Trophoblast cell (in vitro differentiated cells and primary cell): ENCODE measurements at places on chromosomes 4 and X.

DNA sequence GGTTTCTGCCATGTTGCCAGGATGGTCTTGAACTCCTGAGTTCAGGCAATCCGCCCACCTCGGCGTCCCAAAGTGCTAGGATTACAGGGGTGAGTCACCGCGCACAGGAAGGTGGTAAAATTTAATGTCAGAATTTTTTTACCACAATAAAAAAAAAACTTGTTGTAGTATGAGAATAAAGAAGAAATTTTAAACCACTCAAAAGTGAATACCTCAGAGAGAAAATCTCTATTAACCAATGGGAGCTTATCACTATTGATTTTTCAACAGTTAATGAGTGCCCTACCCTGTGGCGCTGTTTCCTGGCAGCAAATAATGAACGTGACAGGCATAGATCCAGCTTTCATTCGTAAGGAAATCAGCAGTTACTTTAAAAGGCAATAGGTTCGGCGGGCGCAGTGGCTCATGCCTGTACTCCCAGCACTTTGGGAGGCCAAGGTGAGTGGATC, 32.7 kb upstream of the SLC25A4 start:
- no peak for DNase-seq

DNA sequence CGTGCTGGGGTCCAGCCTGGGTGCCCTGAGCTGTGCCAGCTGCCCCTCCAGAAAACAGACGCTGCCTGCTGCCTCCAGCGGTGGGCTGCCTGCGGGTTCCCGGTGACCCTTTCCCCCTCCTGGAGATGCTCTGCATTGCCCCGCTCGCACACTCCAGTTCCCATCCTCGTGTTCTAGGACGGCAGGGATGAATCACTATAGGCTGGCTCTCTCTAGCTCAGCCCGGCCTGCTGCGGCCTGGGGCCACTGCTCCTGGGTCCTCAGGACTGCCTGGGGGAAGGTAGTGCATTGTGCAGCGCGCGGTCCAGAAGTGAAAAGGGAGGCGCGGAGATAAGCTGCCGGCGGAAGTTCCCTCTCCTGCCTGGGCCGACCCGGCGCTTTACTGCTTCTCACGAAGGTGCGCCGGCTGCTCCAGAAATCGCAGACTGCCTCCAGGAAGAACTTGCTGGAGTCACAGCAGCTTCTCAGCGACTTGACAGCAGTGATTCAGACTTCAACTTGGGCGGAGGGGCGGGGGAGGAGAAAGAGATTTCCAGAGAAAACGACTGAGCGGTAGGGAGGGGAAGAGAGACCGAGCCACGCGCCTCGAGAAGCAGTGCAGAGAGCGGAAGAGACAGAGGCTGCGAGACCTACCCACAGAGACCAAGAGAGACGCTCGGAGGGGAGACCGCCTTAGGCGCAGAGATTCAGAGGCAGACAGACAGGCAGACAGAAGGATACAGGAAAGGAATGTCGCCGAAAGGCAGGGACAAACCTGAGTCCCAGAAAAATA, 6.7 kb upstream of the MSX1 start:
- peak; percentile 24 for DNase-seq

DNA sequence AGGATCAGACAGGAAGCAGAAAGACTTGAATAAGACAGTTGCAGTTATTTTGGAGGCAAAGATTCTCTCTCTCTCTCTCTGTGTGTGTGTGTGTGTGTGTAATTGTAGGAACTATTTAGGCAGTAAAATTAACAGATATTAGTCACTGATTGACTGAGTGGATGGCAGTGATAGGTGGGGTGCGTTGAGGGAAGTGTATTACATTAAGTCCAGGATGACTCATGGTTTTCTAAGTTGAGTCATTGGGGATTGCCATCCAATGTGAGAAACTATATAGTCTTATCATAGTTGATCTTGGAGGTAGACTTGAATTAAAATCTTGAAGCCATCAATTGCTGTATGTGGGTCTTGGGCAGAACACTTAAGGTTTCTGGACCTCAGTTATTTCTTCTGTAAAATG, 75.4 kb downstream of the AR start:
- no peak for DNase-seq

- DNase-seq = peak; percentile 75
Observed at GRCh38 chr4:144565527-144566195, 80.3 kb upstream of the HHIP start.

DNA sequence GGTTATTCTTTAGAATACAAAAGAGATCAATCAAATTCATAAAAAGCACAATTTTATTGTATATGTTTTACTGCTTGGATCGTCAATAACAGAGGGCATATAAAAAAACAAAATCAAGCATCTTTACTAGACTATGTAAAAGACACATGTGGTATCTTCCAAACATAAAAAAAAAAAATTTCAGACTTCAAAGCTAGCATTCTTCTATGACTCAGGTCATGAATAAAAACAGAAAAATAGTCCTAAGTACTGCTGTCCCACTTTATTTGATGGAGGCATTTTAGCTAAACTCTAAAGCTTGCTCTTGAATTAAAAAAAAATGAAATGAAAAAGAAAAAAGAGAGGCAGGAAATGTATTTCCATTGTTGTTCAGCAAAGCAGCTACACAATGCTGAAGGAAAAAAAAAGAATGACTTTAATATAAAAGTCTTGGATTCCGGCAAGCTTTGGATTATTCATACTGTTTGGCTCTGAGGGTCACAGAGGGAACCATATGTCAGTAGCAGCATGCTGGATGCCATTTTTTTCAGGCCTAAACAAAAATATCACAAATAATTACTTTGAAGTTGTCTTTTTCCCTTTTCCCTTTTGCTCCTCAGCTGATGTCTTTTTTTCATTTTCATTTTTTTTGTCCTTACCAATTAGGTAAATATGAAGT, 249.1 kb upstream of the DIAPH2 start:
- DNase-seq = no peak

GRCh38 chrX:78708262-78708661, 39.3 kb upstream of the LPAR4 start:
- no peak for DNase-seq

DNA sequence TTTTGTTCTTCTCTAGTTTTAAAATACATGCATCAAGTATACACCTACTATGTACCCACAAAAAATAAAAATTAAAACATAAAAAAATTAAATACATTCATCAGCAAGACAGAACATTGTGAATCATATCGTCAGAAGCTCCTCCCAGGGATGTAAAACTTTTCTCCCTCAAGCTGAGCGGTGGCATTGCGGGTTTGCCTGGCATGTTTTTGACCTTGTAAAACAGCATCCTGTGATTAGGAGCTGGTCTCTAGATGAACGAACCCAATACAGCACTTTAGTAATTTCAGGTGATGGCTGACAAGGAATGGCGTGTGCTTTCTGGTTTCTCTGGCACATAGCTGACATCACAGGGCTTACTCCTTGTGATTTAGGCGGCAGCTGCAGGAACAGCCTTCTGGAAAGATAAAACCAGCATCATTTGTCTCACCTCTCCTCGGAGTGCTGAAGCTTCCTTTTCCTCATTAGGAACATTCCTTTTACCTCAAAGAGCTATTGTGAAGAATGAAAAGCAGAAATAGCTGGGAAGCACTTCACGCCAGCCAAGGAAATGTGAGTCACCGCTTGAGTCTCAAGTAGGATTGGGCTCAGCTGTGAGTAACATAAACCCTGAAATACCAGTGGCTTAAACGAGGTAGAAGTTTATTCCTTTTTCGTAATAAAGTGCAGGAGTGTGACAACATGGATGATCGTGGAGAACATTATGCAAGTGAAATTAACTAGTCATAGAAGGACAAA, 44.3 kb downstream of the NYX start:
- DNase-seq = peak; percentile 84

DNA sequence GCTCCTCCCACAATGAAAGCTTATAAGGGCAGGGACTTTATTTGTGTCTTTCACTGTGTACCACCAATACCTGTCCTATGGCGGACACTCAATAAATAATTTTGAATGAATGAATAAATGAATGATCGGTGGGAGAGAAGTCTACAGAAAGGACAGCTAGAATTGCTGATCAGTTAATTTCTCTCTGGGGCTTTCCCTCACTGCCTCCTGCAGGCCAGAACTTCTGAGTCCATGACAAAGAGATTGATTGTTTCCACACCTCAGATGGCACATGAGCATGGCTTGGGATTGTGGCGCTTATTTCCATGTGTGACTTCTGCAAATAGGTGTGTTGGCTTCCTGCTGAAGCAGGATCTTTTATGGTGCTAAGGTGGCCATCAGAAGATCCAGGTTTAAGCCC, 6.3 kb downstream of the FAM47E start:
- DNase-seq = no peak

GRCh38 chr4:184798504-184798903, 27.3 kb downstream of the ACSL1 start:
- DNase-seq = no peak

DNA sequence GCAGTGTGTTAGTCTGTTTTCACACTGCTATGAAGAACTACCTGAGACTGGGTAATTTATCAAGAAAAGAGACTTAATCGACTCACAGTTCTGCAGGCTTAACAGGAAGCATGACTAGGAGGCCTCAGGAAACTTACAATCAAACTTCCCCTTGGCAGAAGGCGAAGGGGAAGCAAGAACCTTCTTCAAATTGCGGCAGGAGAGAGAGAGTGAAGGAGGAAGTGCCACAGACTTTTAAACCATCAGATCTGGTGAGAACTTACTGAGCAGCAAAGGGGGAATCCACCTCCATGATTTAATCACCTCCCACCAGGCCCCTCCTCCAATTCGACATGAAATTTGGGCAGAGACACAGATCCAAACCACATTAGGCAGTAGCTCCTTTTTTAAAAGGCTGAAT, 59.2 kb upstream of the LEF1 start:
- no peak for DNase-seq

DNA sequence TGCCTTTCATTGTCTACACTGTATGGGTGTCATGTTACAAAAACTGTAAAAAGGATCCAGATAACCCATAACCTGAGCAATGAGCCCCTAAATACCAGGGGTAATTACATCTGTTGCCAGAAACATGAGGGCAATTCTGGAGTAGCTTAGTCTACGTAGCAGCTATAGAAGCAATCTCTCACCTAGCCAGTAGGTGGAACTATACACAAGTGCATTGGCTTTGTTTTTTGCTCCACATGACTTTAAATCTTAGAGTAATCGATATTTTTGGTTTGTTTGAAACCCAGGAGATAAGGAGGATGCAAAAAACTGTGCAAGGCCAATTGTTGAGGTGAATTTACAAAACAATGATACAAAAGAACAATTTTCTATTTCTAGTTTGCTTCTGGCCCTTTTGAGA, 57.5 kb downstream of the GPR82 start:
- peak; percentile 56 for DNase-seq

DNA sequence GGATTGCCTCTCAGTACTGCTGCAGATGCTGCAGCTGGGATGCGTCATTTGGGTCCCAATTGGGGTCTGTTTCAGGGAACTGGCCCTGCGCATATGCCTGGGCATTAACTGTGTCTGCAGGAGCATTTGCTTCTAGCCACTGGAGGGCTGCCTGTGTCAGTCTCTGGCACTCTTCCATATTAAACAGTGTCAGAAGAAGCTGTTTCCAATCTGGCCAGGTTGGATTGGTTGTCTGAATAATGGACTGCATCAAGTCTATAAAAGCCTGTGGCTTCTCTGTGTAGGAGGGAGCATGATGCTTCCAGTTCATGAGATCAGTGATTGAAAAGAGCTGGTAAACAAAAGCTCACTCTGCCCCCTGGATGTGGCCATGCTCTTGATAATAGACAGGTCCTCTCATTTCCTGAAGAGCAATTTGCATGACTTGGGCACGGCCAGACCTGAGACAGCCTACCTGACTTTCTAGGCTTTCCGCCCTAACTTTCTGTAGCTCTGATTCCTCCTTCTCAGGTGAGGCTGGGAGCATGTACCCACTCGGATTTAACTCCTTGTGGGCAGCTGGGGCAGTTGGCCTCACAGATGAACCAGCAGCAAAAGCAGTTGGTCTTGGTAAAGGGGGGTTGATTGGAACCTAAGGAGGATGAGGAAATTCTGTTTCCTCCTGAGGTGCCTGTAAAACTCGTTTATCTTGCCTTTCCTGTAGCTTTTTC, 29.2 kb downstream of the SULT1E1 start:
- DNase-seq = peak; percentile 64

- no peak for DNase-seq
Observed at GRCh38 chr4:163991298-163991865, 496.9 kb downstream of the TMA16 start.

DNA sequence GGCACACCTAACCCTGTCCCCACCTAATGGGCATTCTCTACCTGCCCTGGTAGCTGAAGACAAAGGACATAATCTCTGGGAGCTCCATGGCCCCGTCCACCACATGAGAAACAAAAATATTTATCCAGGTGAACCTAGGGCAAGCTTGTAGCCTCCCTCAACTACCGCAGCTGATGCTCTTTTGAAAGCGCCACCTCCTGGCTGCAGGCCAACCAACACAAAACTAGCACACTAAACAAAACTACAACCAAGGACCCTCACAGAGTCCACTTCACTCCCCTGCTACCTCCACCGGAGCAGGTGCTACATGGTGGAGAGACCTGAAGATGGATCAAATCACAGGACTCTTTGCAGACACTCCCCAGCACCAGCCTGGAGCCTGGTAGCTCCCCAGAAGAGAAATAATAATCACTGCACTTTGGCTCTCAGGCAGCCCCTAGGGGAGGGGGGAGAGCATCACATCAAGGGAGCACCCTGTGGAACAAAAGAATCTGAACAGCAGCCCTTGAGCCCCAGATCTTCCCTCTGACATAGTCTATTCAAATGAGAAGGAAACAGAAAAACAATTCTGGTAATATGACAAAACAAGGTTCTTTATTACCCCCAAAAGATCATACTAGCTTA, 111.3 kb upstream of the ATP8A1 start:
- DNase-seq = no peak

DNA sequence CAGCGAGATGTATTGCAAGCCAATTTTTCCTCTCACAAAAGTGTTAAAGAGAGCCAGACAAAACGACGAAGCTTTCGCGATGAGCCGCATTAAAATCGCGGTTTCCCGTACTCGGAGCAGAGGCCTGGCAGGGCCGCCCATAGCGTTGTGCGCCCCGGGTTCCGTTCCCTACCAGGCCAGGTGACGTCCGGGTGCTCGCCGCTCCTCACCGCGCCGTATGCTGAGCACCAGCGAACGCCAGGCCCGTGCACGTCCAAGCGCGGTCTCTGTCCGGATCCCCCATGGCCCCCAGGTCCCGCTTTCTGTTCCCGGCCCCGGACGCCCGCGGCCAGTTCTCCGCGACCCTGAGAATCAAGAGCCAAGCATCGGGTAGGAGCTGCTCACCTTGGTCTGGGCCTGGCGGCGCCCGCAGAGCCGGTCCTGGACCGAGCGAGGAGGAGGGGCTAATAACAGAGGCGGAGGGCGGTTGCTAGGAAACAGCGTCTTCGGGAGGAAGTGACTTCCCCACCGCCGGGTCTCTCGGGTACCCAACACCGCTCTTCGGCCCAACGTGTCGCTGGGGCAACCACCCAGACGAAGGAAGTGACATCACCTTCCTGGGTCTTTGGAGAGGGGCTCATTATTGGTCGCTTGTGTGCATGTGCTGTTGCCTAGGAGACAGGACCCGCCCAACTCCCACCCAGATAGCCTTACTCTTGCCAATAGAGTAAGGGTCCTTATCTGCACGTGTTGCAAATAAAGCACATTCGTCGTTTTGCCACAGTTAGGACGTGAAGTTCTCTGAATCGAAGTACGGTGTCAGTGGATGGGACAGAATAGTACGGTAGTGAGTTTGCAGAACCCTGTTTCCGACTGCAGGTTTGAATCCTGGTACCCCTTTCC, at the start of gene MAP9:
Gene MAP9 (minus strand): TSS at position 579 of the 882 bp plus-strand sequence. CDS start 1,115 bp downstream, outside the sequence.
- peak; percentile 73 for DNase-seq

- no peak for DNase-seq
Observed at GRCh38 chr4:132124624-132124974, 1024.5 kb upstream of the PCDH10 start.

- DNase-seq = peak; percentile 82
Observed at GRCh38 chr4:8261851-8262535, 7.6 kb upstream of the HTRA3 start.

GRCh38 chr4:39470402-39470801, 11.5 kb downstream of the LIAS start:
- DNase-seq = no peak
